MCF 10A (cell line): ENCODE measurements at places on chromosomes 5 and 9.

- no peak for DNase-seq
Measured at GRCh38 chr5:142794537-142794936, 24.4 kb downstream of the ARHGAP26 start.

- DNase-seq: no peak
Measured at GRCh38 chr9:22440841-22441240, 5.8 kb upstream of the DMRTA1 start.

GRCh38 chr5:181127456-181127855 lies 3.5 kb downstream of the OR2V1 start:
- DNase-seq: no peak

DNA sequence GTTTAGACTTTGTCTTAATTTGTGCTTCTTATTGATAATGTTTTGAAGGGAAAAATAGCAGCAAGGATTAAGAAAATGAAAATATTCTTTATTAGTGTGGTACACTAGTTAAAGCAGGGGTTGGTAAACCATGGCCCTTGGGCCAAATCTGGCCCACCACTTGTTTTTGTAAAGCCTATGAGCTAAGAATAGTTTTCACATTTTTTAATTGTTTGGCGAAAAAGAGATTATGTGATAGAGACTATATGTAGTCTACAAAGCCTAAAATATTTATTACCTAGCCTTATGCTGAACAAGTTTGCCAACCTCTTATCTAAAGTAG lies 57.2 kb downstream of the KCNN2 start:
- no peak for DNase-seq

- no peak for DNase-seq
Measured at GRCh38 chr9:94999832-95000231, 273.3 kb downstream of the AOPEP start.

DNA sequence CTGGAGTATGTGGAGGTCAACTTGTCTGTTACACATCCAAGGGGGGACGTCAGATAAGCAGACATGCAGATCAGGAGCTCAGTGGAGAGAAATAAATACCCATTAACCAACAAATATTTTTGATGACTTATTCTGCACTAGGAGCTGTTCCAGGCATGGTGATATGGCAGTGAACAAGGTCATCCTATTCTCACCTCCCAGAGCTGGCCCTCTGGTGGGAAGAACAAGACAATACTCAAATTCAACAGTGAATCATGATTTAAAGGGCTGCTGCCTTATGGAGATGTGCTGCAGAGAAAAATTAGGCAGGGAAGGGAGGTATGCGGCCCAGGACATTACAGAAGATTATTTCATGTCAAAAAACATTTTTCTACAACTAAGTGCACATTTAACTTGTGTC lies 36.5 kb downstream of the SYK start:
- peak; percentile 9 for DNase-seq

DNA sequence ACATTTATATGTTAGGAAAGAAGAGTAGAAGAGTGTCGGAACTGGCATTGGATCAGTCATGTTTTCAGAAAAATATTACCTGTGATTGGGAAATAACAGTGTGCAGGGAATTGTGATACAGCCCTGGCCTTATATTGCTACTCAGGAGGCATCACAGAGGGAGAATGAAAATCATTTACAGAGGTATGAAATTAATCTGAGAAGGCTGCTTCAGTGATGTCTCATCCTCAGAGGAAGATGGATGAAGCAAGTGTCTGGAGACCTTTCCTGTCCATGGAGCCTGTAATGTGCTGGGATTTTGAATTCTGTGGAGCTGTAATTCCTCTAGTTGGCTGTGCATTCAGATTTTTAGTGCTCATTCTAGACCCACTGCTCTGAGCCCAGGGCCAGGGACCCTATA lies 3.8 kb downstream of the ACTBL2 start:
- DNase-seq: no peak

GRCh38 chr9:34507556-34507955 lies 15.2 kb downstream of the ENHO start:
- no peak for DNase-seq

DNA sequence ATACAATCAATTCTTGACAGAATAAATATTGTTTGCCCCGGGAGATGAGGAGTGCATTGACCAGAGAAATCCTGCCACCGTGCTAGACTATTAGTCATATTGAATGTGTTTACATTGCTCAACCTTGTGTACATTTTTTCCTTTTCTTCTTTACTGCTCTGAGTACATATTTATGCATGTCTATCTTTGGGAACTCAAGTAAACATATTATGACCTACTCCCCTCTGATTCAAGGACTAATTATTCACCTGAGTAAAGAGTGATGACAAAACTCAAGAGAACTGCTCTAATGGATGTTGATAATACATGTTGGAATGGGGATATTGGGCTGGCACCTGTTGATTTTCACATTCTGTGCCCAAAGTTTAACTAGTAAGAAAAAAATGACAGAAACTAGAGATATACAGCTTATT lies 3.9 kb upstream of the SPINK1 start:
- DNase-seq: peak; percentile 61

DNA sequence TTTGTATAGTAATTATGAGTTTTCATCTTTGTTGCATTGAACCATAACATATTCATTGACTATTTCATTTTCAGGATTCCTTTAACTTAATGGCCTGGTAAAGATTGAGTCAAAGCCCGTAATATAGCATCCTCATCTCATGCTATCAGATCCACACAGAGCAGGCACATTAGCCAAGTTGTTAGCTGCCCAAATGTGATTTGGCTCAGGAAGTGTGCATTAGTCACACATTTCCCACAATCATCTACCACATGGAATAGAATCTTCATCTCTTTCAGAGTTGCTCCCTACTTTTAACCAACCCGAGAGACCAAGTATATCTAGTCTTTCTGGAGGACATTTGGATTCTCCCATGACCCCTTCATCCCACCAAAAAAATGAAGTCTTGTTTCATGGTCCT lies 481.0 kb upstream of the PTGER4 start:
- peak; percentile 11 for DNase-seq

- DNase-seq: no peak
Measured at GRCh38 chr5:158434749-158435148, 575.8 kb upstream of the CLINT1 start.

DNA sequence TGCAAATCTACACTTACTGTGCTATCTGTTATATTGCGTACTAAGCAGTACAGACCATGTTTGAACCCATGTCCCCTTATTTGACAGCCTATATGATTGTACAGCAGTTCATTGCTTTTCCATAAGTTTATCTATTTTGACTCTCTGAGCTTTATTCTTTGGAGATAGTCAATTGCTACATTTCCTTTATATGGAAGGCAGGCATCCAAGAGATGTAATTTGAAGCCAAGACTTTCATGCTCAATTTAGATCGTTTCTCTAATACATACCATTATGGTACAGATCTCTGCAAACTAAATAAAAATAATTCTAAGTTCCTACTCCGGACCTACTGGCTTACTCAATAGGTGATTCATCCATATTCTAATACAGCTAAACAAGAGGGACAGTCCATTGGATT lies 424.8 kb downstream of the TMEM38B start:
- DNase-seq: peak; percentile 7

- no peak for DNase-seq
Measured at GRCh38 chr9:87088621-87089365, 141.5 kb upstream of the GAS1 start.

GRCh38 chr9:4138180-4138579 lies 161.7 kb downstream of the GLIS3 start:
- DNase-seq: peak; percentile 5

- DNase-seq: no peak
Measured at GRCh38 chr9:36870960-36871359, 163.1 kb downstream of the PAX5 start.

- DNase-seq: peak; percentile 43
Measured at GRCh38 chr5:10364186-10364689, 10.7 kb downstream of the MARCHF6 start.

- DNase-seq: no peak
Measured at GRCh38 chr9:27384262-27385014, 87.5 kb upstream of the EQTN start.

DNA sequence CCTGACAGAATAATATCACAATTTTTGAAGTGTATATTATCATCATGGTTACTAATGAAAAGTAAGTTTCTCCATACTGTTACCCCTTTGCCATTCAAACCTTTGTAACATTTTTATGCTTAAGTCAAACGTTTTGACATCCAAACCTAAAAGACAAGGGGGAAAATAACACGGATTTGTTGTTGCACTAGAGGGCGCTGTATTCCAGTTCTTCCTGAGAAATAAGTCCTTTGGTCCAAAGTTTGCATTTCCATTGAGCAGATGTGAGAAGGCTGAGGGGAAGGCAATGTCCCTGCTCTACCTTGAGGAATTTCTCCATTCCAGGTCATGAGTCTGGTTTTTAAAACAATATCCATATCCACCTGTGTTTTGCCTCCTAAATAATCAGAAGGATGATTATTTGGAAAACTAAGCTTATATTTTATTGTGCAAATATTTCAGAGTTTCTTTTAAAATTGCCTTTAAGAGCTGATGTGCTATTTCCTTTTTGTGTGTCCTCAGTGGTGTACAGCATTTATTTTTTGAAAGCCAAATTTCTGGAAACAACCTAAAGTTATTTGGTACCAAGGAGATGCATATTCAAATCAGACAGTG lies 9.7 kb downstream of the LECT2 start:
- DNase-seq: peak; percentile 94

DNA sequence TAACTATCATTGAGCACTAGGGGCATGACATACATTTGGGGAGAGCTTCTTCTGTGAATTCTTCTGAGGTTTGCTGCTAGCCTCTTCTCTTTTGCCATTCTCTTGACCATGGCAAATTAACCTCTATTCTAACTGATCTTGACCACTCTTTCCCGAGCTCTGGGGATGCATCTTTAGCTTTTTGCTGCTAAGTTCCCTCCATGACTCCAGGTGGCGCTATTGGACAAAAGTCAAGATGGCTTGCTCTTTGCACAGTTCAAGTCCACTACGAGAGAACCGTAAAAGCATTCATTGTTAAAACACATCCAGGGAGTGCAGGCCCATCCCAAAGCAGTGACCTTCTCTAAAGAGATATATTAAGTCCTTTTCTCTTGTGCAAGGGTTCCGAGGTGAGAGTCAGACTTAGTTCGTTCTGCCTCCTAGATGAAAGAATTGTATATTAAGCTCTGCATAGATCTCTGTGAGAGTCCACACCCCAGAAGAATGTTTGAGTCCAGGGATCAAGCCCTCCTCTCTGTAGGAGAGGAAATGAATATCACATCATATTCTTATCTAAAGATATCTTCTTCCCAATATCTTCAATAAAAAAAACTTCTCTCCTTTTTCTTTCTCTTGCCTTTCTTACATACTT lies 1152.9 kb upstream of the CDH6 start:
- peak; percentile 84 for DNase-seq

GRCh38 chr9:72685911-72686310 lies 164.5 kb downstream of the TMC1 start:
- no peak for DNase-seq

DNA sequence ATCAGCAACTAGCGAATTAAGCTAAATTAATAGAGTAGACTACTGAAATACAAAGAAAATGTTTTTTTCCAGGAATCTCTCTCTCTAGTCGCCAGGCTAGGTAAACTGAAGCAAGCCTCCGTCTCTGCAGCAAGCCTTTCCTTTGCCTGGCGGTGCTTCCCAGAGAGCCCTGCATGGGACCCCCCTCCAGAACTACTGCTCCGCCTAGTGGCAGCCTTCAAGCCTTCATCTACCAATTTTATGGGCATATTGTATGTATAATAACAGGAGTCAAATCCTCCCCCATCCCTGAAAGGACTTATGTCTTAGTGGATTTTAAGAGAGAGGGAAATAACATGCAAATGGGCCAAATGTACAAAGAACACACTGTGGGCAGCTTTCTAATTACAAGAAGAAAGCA lies 241.9 kb downstream of the SAXO1 start:
- DNase-seq: peak; percentile 46

DNA sequence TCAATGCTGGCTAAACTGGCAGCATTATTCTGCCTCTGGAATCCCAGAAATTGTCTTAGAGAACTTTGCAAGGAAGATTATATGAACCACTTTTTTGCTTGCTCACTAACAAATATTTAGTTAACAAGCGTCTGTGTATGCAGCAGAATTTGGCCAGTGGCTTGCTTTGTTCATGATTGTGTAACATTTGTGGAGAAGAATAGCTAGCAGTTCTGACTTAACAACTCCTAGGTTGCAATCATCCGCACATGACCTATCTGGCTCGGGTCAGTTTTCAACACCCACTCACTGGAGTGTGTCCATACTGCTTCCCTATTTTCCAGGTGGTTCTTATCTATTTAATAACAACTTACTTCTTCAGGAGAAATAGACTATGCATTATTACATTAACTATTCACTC lies 98.5 kb downstream of the SNX18 start:
- peak; percentile 84 for DNase-seq

- peak; percentile 75 for DNase-seq
Measured at GRCh38 chr5:150641006-150641570, 628 bp downstream of the SYNPO start.

- DNase-seq: no peak
Measured at GRCh38 chr5:67542479-67542878, 345.9 kb upstream of the CD180 start.

- no peak for DNase-seq
Measured at GRCh38 chr5:147732291-147732883, 50.1 kb downstream of the JAKMIP2 start.

DNA sequence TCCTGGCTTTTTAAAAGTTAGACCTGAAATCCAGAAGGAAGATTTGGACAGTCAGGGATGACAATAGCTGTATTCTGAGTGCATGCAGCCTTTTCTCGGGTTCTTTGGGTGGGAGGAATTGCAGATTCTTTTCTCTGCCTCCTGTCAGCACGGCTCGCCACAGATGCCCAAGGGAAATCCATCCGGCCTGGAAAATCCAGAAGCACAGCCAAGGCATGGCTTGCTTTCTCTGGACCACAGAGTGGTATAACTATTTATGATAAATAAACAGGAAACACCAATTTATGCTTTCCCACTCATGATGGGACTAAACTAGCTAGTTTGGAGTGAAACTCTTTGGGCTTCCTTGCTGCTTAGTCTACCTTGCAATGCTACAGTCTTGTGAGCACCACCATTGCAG lies 59.1 kb downstream of the C9orf152 start:
- no peak for DNase-seq

DNA sequence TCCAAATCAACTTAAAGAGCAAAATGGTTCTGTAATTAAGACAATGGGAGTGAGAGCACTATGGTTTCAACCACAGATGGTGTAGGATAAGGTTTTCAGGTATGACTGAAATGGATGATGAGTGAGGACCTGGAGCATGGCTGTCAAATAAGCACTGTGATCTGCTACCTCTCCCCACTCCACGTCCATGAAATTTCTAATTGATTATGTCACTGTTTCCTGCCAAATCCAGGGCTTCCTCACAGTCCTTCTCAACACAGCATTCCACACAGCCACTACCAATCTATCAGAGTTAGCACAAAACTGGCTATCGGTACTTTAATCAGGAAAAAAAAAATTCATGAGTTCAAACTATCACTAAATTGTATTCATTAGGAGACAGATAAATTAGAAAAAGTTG lies 420.4 kb upstream of the WWC1 start:
- DNase-seq: no peak
